Dermis blood vessel endothelial cell (primary cell): ENCODE measurements at places on chromosomes 4 and X. TPM values are rescaled to one million over a fixed set of nuclear protein-coding genes. Genes with fewer than 3 reads are reported as not detected.

The C1QTNF7 gene
- total RNA-seq: not detected in 2 replicates

The RPA4 gene
- 1.7 TPM in 2 replicates for total RNA-seq

The PAK3 gene
- 2.4 and 2.6 TPM in 2 replicates for total RNA-seq

The TIGD4 gene
- total RNA-seq: 0.05 and 0.17 TPM in 2 replicates

DNA sequence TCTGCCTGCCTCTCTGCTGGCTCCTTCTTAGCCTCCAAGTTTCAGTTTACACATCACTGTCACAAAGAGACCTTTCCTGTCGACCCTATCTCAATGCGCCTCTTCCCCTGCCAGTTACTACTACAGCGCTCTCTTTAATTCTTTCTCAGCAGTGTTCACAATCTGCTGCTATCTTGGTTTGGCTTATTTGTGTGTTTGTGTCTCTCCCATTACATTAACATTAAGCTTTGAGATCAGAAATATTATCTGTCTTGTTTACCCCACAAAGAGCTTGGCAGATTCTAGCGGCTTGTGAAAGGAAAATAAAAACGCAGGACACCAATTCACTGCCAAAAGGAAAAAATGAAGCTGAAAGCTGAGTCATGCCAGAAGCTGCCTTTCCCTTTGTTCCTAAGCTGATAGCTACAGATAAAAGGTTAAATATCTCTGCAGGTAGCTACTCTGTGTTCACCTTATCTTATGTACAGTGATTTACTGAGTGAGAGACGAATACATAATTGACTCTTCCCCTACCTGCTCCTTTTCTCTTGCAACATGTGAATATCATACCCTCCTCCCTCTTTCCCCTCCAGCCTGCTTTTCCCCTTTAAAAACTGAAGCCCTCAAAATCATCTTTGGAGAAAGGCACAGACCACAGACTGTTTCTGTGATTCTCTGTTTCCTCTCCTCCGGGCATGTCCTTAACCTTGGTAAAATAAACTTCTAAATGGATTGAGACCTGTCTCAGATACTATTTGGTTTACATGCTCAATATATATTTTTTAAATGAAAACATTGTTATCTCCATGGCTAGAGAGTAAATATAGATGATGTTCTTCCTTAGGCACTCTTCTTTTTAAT lies 19.3 kb upstream of the SLC9A7 start:
- DNase-seq: peak; percentile 48

GRCh38 chr4:30821859-30822612 lies 101.9 kb downstream of the PCDH7 start:
- DNase-seq: no peak

DNA sequence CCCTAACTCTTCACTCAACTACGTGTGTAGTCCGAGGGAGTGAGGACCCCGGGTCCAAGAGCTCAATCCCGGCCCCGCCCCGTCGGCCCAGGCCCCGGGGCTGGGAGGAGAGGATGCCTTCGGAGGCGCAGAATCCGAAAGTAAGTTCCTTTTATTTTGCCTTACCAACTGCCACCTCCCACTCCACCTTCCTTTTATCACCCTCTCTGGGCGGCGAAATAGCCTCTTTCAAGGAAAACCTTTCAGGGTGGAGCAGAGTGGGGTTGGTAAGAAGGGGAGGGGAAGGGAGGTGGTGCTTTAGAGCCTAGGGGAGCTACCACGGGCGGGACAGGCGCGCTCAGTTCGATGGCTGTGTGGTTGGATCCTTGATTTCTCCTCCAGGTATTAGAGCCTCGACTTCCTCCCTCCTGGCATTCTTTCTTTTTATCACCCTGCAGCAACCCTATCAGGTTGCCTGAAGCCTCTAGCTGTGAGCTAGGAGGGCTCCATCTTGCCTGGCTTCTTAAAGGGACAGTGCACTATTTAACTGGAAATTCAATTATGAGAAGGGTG lies 191.2 kb downstream of the RRAGB start:
- DNase-seq: peak; percentile 24
